GM18507 (cell line): ENCODE measurements at places on chromosomes 6 and 20.

- DNase-seq, result no peak
Measured at GRCh38 chr20:31542201-31542842, 28.1 kb downstream of the HM13 start.

DNA sequence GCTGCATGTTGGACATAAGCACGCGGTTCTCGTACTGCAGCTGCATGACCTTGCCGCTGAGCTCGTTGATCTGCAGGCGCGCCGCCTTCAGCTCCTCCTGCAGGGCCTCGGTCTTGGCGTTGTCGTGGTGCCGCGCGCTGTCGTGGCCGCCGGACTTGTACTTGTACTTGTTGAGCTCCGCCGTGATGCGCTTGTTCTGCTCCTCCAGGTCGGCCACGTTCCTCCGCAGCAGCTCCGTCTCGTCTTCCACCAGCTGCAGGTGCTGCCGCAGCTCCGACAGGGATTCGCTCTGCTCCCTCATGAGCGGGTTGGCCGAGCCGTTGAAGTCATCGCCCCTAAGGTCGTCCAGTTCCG lies 16.6 kb upstream of the KIAA0408 start:
- no peak for DNase-seq

- no peak for DNase-seq
Measured at GRCh38 chr20:50708845-50709635, 17.7 kb upstream of the RIPOR3 start.

DNA sequence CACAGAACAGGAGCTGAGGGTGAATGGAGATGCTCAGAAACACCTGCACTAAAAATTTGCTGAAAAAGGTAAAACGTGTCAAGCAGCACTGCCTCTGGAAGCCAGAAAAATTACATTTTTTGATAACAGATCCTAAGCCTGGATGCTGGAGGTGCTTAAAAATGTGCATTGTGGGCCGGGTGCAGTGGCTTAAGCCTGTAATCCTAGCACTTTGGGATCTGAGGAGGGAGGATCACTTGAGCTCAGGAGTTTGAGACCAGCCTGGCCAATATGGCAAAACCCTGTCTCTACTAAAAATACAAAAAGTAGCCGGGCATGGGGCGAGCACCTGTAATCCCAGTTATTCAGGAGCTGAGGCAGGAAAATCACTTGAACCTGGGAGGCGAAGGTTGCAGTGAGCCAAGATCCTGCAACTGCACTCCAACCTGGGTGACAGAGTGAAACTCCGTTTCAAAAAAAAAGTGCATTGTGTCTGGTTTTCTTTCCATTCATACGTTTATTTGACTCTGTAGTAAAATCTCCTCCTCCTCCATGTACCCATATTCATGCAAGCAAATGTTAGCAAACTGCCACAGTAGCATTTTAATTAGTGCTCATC lies 587 bp upstream of the BTN3A1 start:
- DNase-seq, result no peak

DNA sequence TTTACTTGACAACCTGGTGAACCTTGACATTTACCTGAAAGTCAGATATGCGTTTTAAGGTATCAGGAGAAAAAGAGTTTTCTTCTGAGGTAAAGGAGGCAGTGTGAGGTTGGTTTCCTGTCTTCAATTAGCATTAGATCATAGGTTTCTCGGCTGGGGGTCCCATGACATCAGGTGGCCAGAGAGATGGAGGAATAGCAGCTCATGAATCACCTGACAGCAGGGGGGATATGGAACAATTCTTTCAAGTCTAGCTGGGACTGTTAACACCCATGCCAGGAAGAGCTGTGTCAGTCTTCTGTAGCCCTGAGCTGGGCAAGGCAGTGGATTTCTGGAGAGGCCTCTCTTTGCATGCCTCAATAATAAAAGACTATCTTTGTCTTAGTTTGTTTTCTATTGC lies 108.0 kb upstream of the TMEM170B start:
- DNase-seq, result no peak

DNA sequence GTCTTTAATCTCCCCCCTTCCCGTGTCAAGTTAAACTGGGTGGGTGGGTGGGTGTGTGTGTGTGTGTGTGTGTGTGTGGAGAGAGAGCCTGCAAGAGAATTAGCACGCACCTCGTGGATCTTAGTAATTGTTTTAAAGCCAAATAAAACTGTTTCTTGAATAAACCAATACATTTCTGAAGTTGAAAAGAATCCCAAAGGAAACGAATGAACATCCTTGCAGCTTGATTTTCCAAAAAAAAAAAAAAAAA lies 381 bp upstream of the BICRAL start:
- DNase-seq, result no peak

DNA sequence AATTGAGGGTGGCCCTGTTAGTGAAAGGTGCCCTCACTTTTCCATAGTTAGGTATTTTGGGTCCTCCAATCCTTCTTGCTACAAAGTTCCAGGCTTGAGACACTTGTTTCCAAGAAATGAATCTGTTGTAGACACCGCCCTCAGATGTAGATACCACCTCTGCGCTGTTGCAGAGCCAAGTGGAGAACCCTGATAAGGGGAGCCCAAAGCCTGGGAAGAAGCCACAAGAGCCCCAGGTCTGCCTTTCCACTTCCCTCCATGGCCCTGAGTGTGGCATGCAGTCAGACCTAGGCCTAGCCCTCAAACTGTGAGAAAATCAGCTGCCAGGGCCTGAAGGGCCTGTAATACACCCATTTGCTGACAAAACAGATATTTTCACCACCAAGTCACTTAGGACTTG lies 37.1 kb downstream of the DTD1 start:
- no peak for DNase-seq

DNA sequence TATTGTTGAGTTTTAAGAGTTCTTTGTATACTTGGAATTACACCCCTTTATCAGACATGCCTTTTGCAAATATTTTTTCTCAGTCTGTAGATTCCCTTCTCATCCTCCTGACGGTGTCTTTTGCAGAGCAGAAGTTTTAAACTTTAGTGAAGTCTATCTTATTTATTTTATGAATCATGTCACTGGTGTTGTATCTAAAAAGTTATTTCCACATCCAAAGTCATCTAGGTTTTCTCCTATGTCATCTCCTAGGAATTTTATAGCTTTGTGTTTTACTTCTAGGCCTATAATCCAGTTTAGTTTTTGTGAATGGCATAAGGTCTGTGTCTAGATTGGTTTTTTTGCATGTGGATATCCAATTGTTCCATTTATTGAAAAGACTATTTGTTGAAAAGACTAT lies 271.3 kb downstream of the KIF16B start:
- no peak for DNase-seq

DNA sequence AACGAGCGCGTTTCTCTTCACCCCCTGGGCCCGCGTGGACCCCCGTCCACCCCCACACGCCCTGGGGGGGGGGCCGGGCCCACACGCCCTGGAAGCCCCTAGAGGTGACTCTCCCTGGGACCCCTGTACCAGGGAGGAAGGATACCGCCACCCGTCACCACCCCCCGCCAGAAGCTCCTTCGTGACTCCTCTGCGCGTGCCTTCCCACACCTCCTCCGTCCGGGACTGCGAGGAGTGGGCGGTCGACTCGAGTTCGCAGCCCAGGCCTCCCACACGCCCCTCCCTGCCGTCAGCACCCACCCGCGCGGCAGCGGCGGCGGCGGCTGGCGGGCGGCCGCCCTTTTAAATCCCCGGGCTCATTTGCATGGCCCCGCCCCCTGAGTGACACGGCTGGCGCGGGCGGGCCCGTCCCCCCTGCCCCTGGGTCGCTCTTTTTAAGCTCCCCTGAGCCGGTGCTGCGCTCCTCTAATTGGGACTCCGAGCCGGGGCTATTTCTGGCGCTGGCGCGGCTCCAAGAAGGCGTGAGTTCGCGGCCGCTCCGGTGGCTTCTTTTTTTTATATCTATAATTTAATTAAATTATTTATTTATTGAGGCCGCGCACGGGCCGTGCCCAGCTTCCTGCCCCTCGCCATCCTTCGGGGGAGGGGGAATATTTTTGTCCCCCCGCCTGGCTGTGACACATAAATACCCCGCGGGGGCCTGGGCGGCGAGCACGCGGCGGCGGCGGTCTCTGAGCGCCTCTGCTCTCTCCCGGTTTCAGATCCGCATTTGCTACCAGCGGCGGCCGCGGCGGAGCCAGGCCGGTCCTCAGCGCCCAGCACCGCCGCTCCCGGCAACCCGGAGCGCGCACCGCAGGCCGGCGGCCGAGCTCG lies at the start of gene HMGA1:
Gene HMGA1 (plus strand): TSS at position 431 of the 873 bp plus-strand sequence. CDS start 3,908 bp downstream, outside the sequence.
- peak; percentile 93 for DNase-seq

DNA sequence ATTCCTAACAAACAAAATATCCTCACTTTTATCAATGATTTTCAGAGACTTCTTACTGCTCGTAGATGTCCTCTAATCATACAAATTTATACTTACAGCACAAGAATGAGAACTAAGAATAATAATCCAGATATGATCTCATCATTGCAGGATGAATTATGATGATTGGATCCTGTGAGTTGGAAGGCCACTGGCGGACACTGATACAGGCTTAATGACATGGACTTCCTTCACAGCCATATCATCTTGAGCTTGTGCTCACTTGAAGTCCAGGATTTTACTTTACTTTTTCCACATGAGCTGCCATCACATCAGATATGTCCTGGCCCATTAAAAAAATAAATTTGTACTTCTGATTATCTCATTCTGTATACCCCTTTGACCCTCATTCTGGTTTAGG lies 94.3 kb downstream of the NKAIN2 start:
- DNase-seq, result no peak

DNA sequence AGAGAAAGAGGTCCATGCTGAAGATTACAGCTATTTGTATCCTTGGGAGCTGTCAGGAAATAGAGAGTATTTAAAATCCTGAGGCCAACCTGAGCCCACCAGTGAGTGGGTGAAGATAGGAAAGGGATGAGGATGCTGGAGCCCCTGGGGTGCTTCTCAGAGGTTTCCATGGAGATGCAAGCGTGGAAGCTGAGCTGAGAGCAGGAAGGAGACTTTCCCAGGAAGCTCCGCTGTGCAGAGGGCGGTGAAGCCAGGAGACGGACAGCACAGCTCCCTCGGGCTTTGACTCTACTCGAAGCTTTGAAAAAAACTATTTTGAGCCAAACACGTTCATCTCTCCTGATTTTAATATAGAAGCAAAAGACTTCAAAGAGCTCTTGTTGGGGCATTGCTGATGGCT lies 222.1 kb downstream of the SMOC2 start:
- no peak for DNase-seq

- no peak for DNase-seq
Measured at GRCh38 chr20:51444467-51444866, 98.1 kb downstream of the NFATC2 start.

GRCh38 chr20:44234566-44235317 lies 12.4 kb upstream of the GDAP1L1 start:
- no peak for DNase-seq

DNA sequence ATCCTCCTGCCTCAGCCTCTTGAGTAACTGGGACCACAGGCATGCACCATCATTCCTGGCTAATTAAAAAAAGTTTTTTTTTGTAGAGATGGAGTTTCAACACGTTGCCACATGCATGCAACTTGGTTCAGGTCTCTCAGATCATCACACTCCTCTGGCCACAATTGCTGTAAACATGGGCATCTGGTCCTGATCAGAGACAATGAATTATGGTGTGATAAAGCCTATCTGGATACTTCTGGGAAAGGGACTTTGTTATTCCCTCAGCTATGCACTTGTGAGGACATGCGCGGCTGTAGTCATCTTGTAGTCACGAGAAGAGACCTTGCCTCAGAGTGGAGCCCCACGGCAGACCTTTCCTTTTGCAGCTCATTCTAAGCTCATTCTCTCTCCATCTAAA lies 210.9 kb upstream of the ZFP64 start:
- DNase-seq, result no peak

DNA sequence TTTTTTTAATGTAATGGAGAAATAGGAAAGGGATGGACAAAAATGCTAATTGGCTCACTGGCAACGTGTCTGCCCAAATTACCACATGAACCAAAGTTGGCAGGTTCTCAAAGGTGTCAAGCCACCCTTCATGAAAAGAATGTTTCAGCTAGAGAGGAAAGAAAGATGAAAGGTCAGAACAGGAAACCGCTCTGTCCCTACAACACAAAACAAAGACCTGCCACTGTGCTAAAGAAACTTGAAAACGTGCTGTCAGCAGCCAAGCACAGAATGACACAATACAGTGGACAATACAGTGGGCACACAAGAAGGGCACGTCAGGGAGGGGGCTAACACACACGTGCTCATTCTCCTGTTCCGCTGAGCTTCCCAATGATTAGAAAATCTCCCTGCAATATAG lies 4.9 kb downstream of the PREP start:
- DNase-seq, result no peak

GRCh38 chr6:33962246-33963027 lies 158.6 kb upstream of the MLN start:
- no peak for DNase-seq

DNA sequence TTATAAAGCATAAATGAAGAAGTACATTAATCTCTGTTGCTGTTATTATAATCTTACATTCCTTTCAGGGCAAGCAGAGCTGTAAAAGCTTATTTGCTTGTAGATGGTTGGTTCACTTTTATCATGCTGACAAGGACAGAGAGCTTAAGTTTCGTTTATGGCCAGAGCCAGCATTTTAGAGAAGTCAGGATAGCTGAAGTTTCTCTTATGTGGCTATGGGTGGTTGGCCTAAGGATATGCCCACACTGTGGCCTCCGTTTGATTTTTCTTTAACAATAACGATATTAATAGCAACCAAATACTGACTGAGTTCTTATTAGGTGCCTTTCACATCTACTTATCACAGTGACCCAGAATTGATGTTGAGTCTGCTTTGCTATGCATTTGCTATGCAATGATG lies 78.5 kb downstream of the FARS2 start:
- DNase-seq, result no peak

- no peak for DNase-seq
Measured at GRCh38 chr6:96735332-96735731, 101.9 kb downstream of the GPR63 start.

GRCh38 chr6:20705741-20706140 lies 171.5 kb downstream of the CDKAL1 start:
- DNase-seq, result no peak

DNA sequence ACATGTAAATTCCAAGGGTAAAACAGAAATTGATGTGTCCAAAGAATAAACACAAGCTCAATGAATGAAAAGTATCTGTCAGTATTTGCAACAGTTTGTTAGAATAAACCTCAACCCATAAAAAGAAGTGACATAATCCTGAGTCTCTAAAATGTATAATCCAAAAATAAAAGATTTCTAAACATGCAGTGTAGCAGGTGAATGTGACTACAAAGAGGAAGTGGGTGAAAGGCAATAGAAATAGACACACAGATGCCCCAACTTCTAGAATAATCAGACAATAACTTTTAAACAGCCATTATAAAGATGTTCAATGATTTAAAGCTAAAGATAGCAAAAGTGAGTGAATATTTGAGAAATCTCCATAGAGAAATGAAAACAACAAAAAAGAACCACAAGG lies 1009.2 kb upstream of the GJE1 start:
- DNase-seq, result no peak

DNA sequence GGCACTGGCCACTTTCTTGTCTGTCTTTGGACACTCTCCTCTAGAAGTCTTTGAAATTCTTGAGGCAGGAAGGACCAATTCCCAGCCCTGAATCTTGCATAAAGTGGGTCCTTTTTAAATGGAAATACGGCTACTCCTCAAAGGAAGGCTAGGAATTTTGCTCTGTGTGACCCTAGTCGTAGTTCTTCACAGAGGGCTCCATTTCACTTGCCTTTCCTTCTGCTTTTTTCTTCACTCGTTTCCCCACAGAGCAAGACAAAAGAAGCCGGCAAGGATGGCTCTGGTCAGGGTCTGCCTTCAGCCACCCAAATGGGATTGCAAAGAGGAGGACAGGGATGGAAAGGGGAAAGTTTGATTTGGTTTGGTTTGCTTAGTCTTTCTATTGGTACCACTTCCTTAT lies 25.8 kb downstream of the HLA-E start:
- no peak for DNase-seq
